Psoas muscle (tissue), 8 donors: ENCODE measurements at places on chromosomes 16 and 17.

GRCh38 chr17:33416131-33416530 lies 123.0 kb upstream of the ASIC2 start:
- DNase-seq = no peak

GRCh38 chr16:6047325-6047724 lies 949.7 kb upstream of the EEF2KMT start:
- no peak for DNase-seq

GRCh38 chr16:84029297-84030047 lies 13.1 kb downstream of the SLC38A8 start:
- DNase-seq = no peak

DNA sequence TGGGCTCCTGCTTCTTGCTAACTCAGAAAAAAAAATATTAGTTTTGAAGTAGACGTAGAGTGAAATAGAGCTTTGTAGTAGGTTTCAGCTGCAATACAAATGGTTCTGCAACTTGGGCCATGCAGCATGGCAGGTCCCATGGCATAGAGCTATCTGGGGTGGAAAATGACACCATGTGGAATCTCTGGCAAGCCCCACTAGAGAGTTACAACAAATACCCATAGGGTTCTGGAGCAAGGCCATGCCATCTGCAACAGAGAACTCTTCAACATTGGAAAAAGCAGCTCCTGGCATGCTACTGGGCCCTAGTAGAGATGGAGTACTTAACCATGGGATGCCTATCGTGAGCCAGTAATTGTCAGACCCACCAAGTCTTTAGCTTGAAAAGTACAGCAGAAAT lies 25.3 kb upstream of the RBBP6 start:
- DNase-seq = no peak

- DNase-seq = no peak
These were observed 1.2 kb upstream of the EFNB3 start for GRCh38 chr17:7703584-7704479.
